ENCODE measurements at places on chromosomes 11 and 22.

DNA sequence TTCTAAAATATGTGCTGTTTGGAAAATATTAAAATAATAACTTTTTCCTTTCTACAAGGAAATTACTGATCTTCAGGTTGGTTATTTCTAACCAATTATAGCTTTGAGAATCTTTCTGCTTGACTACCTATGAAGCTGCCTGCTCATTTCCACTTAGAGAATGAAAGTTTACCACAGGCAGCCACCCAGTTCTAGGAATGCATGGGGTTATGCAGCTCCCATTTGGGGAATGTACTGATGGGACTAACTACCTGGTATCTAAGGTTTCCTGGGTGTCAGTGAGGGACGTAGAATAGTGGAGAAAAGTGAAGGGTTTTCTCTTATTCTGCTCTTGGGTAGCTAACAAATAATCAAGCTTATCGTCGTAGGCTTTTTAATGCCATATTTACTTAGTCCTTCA lies 73.4 kb downstream of the DEUP1 start:
- DNase-seq: no peak

- no peak for DNase-seq
Observed at GRCh38 chr11:59174664-59175033, 2.7 kb downstream of the DTX4 start.

- no peak for DNase-seq
Observed at GRCh38 chr11:44748606-44749005, 21.8 kb downstream of the TSPAN18 start.

DNA sequence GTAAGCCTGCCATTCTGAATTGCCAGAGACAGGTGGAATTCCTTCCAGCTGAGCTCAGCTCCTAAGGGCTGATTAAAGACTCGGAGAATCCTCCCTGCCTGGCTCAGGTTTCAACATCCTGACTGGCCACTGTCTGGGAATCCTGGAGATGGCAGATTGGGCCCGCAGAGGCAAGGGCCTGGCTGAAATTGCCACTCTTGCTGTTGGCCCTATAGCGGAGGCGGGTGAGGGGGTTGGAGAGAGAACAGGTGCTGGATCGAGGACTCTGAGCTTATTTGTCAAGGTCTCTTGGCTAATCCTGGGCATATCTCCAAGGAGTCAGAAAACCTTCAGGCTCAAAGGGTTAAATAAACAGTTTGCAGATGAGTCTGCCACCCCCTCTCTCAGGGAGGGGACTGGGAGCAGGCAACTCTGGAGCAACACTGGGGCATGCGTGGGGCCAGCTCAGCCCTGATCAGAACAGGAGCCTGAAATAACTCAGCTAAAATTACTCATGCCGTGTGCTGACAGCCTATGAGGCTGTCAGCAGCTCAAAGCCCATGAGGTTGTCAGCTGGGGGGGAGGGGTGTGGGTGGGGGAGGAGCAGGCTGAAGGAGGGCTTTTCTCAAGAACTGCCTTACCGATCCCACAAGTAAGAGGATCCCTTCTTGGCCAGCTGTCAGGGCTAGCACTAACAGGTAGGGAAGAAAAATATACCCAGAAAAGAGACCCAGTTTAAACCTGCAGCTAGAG lies 14.7 kb upstream of the MFRP start:
- DNase-seq: no peak

- DNase-seq: no peak
Observed at GRCh38 chr22:40329466-40329865, 16.8 kb upstream of the ADSL start.

DNA sequence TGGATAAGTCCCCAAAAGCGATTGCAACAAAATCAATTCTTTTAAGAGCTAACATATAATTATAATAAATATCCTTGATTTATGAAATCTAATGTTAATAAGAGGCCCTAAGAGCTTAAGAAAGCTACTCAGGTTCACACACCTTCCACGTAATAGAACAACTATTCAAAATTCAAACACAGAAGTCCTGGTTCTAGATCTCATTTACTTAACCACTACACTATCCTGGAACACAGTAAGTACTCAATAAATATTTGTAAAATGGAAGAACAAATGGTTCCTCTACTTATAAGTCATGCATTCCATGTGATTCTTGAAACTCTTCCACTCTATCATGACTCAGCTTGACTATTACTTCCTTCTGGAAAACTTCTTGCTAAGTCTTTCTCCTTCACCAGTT lies 268.2 kb downstream of the FAM181B start:
- DNase-seq: no peak

DNA sequence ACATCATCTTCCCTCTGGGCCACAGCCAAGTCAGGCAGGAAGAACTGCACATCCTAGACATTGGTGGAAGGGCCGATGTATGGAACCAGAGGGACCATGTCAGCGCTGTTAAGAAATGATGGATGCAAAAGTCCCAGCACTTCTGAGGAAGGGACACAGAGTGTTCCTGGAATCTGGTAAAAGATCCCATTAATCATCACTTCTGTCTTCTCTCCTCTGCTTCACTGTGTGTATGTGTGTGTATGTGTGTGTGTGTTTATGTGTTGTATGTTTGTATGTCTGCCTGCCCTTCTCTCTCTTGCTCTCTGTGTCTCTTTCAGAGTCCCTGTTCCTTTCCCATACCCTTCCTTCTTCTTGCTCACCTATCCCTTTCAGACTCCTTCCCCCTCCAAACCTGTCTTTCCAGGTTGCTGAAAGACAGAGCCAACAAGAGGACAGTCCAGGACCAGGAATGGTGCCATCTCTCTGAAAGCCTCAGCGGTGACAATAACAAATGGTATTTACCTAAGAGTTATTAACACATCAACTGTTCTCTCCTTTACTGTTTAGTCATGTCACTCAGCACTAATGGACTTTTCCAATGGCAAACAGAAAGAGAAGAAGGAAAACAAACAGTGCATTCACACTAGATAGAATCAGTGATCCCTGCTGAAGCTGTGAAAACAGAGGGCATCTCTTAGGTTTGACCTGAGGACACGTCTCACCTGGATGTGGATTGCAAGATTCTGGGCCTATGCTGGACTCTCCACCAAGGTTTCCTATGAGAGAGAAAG lies 47.1 kb downstream of the EHF start:
- DNase-seq: no peak

GRCh38 chr11:60615497-60615896 lies 83.9 kb upstream of the MS4A8 start:
- no peak for DNase-seq

GRCh38 chr11:19697721-19698121 lies 14.9 kb upstream of the NAV2 start:
- no peak for DNase-seq

DNA sequence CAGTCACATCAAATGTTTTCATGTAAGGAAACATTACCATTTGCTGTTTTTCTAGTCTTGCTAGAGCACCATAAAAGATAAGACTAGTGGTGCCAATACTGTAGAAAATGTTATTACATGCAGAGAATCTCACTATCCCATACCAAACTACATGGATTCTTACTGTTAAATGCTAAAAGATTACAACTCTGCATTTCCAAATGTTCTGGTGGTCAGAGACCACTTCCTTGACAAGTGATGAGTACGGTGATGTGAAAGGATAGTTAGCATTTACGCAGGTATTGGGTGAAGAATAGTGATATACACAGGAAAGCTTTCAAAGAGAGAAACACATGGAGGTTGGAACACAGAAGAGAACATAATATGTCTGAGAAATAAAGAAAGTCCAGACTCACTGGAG lies 98.2 kb downstream of the GGTLC2 start:
- no peak for DNase-seq

DNA sequence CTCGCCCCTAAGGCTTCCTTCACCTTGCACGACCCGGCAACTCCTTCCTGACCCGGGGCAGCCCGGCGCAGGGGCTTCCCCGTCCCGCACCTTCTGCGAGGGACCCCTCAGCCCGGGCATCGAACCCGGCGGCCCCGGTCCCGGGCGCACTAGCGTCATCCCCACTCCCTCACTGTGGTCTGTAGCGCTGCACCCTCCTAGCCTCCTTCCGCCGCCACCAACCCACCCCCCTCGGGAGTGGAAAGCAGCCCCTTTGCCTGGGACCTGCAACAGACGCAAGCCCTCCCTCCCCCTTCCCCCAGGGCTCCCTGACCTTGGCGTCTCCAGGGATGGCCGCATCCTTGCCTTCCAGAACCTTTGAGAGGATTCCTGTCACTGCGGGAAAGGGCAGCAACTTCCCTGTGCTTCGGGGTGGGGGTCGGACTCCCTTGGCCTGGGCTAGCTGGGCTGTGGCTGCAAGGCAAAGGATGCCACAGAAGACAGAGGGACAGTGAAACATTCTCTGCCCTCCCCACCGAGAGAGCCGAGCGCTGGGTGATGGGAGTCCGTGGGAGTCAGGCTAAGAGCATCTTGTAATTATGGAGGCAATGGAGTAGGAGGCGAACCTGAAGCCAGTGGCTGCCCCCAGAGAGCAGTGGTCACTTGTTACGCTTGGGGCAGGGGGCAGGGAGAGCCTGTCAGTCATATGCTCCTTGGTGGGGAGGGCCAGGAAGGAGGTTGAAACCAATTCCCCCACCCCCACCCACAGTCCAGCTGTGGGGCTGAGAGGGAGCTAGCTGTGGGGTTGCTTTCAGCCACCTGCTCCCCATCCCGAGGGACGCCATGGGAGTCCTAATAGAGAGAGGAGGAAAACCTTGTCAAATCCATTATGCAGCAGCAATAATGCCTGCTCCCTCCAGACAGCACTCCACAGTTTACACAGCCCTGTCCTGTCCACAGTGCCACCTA lies 920 bp downstream of the TMEM132A start:
- no peak for DNase-seq

GRCh38 chr11:40215556-40215955 lies 1243.9 kb downstream of the LRRC4C start:
- no peak for DNase-seq

DNA sequence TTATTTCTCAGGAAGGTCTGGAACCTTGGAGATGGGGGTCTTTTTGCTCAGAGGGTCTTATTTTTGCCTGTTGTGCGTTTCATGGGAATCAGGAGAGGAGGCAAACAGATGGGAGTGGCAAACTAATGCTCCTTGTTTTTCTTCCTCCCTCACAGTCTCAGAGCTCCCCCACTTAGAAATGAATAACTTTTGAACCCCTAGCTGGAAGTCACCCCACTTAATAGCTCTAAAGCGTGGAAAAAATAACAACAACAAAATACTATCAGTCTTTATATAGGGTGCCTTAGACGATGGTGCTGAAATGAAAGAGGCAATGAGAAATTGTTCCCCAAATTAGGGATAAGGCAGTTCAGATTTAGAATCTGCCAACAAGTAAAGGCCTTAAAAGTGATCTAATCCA lies 76.8 kb upstream of the BDNF start:
- DNase-seq: no peak
